ENCODE measurements at places on chromosomes 11 and 22.

- no peak for DNase-seq
Observed at GRCh38 chr11:75718419-75719339, 1.0 kb downstream of the MOGAT2 start.

GRCh38 chr11:62547691-62548281, 1.2 kb upstream of the AHNAK start:
- DNase-seq, result no peak

- no peak for DNase-seq
Observed at GRCh38 chr11:73612601-73613140, 14.8 kb upstream of the FAM168A start.

GRCh38 chr11:91459840-91460239, 764.8 kb upstream of the FAT3 start:
- DNase-seq, result no peak

DNA sequence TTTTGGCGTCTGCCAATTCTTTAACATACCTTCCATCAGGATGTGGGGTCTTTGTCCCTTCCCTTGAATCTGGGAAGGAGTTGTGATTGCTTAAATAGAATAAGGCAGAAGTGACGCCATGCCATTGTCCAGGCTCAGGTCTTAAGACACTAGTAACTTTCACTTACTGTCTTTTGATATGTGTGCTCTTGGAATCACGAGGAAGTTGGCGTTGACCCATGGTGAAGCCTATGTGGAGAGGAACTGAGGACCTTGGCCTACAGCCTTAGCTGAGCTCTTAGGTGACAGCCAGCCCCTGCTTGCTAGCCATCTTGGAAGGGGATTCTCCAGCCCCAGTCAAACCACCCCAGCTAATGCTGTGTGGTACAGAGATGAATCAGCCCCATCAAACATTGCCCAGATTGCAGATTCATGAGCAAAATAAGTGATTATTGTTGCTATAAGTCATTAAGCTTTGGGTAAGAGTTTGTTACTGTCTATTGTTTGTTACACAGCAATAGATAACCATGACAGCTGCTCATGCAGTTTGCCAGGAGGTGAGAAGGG, 17.6 kb upstream of the CLPB start:
- DNase-seq, result no peak

- DNase-seq, result no peak
Observed at GRCh38 chr11:26231252-26231661, 100.7 kb upstream of the ANO3 start.

- DNase-seq, result no peak
Observed at GRCh38 chr11:22466809-22467208, 128.6 kb downstream of the SLC17A6 start.

DNA sequence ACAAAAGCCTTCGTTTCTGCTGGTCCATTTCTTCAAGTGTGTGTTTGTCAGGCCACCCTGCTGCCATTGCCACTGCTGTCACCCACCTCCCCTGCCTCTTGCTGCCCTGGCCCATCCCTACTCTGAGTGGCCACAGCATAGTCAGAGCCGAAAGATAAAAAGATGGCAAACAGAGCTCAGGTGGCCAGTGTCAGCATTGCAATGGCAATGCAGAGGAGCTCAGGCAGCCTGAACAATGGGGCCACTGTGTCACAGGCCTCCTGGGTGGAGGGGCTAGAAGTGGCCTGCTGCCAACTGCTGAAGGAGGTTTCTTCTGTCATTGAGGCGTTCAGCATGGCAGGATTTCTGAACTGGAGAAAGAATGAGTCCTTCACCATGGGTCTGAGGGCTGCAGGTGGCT, 137.1 kb downstream of the CSNK2A3 start:
- no peak for DNase-seq

DNA sequence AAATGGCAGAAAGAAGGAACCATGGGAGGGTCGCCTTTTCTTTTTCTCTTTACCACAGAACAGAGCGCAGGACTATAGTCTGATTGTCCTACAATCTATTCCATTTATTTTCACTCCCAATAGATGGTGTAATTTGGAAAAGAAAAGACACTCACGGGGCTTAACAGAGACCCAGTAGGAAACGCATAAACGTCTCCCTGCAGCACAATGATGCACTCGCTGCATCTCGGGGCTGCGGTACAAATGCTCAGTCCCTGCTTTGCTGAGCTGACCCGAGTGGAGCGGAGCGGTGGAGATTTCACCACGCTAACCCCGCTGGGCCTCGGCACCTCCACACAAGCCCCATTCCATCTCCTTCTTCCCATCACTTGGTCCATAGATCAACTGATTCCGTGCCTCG, 1.5 kb downstream of the FEZ1 start:
- no peak for DNase-seq

- DNase-seq, result no peak
Observed at GRCh38 chr11:71323876-71324526, 71.6 kb upstream of the SHANK2 start.

Data from stimulated activated CD4-positive, alpha-beta T cell treated with anti-CD3 and anti-CD28 coated beads, Interleukin-15, amount 100 ng/mL, for 1 hour (primary cell).